Osteocyte (in vitro differentiated cells): ENCODE measurements at places on chromosomes 12 and 14.

DNA sequence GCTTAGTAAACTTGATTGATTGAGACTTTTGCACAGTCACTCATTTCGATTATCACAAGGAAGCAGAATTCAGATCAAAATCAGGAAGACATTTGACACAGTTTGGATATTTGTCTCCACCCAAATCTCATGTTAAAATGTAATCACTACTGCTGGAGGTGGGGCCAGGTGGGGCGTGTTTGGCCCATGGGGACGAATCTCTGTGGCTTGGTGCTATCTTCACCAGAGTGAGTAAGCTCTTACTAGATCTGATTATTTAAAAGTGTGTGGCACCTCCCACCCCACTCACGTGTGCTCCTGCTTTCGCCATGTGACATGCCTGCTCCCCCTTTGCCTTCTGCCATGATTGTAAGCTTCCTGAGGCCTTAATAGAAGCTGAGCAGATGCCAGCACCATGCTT lies 291.4 kb downstream of the PCNX1 start:
- no peak for DNase-seq

GRCh38 chr14:69948351-69948750 lies 69.1 kb downstream of the SMOC1 start:
- DNase-seq, result no peak

DNA sequence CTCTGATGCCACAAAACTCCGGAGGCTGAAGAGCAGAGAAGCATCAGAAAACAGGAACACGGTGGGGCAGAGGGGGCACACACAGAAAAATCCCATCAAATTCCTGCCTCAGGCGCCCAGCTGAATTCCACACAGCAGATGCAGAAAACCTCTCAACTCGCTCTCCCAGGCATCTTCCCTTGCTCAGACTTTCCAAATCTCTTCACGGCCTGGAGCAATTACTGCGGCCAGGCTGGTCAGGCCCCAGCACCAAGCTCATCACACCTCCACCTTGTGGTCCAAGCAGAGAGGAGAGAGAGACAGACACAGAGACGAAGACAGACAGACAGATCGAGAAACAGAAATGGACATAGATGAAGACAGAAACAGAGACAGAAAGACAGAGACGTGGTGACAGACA lies 89.0 kb downstream of the NCOR2 start:
- DNase-seq, result no peak

DNA sequence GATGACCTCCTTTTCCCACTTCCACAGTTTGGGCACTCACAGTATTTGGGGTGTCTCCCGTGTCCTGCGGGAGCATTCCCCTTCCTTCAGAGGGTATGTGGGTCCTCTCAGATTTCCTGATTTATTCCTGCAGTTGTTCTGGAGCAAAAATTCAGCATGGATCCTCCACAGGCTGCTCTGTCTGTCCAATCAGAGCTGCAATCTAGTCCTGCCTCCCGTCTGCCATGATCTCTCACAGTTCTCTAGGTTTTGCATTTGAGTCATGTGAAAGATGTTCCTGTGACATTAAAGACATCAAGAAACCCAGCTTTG lies 435.9 kb downstream of the TMTC2 start:
- DNase-seq, result no peak

- DNase-seq, result no peak
Observed at GRCh38 chr12:49944046-49944445, 6.5 kb upstream of the AQP2 start.

GRCh38 chr12:52558781-52559445 lies 6.0 kb upstream of the KRT71 start:
- DNase-seq, result no peak
